ENCODE measurements at places on chromosomes 2 and 18.

DNA sequence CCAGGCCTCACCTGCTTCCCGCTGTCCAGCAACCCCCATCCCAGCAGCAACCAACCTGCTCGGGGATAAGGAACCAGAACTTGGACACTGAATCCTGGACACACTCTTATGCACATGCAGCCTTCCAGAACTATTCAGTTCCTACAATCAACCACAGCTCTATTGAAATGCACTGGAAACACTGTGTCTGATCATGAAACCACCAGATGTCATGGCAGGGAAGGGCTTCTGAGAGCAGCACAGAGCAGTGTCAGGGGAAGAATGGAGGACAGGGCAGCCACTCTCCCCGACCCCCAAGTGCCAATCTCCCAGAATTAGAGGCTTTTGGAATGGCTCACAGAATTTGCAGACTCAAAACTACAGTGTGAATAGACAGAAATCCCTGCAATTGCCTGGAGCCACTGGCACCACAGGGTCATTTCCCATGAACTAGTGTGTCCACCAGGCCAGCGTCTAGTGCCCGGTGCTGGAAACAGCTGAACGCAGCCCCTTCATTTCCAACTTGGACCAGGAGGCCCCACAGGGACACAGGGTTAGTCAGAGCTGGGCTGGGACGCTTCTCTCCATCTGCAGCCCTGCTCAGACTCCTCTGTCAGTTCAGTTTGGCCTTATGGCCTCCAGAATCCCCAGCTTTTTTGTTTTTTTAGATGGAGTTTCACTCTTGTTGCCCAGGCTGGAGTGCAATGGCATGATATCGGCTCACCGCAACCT is 25.5 kb downstream of the MRPL35 start:
- DNase-seq = no peak

GRCh38 chr18:33924576-33924975 is 300.1 kb downstream of the NOL4 start:
- DNase-seq = no peak

GRCh38 chr18:76824754-76825153 is 2.4 kb downstream of the ZNF236 start:
- DNase-seq = no peak

DNA sequence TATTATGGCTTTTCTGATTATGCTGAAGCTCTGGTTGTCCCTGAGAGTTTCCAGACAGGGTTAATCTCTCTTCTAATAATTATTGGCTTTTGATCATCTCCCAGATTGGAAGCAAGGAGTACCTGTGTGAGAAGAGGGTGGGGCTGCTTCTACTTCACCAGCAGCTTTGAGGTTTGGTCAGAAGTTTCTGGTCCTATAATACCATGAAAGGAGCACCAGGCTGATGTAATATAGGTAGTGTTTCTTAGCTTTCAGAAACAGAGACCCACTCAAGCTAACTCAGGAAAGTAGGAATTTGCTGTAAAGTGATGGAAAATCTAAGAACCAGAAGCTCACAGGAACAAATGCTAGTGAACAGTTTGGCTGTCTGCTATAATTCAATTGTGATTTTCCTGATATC is 57.6 kb downstream of the SGPP2 start:
- DNase-seq = no peak

GRCh38 chr2:237894986-237895543 is 35.6 kb downstream of the RAMP1 start:
- no peak for DNase-seq

- no peak for DNase-seq
These were observed 43.8 kb upstream of the CDH19 start for GRCh38 chr18:66647671-66648070.

DNA sequence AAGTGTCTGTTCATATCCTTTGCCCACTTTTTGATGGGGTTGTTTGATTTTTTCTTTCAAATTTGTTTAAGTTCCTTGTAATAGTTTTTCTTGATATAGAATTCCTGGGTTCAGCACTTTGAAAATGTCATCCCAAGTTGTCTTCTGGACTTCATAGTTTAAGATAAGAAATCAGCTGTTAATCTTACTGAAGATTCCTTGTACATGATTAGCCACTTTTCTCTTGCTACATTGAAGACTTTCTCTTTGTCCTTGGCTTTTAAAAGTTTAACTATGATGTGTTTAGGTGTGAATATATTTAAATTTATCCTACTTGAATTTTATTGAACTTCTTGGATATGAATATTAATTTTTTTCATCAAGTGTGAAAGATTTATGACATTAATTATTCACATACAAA is 387.2 kb upstream of the CWC22 start:
- no peak for DNase-seq

DNA sequence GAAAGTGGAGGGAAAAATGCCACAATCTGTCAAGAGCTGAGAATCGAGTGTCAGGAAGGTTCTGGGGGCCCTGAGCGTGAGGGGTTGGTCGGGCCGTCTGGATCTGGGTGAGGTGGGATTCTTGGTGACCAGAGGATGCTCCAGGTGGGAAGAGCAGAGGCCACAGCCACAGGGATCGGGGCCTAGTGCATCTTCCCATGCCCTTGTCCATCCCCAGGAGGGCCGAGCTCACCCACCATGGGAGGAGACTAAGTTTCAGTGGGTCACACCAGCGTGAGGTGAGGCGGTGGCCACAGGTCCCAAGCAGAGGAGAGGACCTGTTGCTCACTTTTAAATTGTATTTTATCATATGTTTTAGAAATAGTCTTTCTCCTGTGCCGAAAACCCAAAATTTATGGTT is 70.0 kb downstream of the TMEM18 start:
- DNase-seq = no peak

GRCh38 chr2:234643407-234643806 is 146.5 kb upstream of the ARL4C start:
- DNase-seq = no peak

DNA sequence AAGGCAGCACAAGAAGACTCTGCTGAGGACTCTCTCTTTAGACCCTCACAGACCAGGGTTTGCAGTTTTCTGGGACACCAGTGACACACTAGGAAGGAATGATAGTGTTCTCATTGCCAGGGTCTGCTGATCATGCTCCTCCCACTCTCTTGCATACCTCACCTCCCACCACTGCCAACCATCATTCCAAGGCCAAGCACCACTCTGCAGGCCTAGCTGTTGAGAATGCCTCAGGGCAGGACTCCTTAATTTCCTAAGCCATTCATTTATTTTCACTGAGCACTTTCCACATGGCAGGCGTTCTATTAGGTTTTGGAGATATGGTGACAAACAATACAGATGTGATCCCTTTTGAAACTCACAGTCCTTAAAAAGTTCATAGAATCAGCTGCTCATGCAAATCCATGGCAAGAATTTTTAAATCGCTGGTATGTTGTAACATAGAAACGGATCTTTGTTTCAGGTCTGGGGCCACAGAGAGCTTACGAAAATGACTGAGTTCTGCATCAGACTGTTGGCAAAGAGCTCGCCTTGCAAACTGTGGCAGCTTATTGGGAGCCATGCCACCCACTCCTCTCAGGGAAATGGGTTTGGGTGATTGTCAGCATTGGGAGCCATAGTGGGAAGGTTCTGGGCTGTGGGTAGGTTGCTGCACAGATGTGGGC is 78.5 kb downstream of the XDH start:
- DNase-seq = no peak

DNA sequence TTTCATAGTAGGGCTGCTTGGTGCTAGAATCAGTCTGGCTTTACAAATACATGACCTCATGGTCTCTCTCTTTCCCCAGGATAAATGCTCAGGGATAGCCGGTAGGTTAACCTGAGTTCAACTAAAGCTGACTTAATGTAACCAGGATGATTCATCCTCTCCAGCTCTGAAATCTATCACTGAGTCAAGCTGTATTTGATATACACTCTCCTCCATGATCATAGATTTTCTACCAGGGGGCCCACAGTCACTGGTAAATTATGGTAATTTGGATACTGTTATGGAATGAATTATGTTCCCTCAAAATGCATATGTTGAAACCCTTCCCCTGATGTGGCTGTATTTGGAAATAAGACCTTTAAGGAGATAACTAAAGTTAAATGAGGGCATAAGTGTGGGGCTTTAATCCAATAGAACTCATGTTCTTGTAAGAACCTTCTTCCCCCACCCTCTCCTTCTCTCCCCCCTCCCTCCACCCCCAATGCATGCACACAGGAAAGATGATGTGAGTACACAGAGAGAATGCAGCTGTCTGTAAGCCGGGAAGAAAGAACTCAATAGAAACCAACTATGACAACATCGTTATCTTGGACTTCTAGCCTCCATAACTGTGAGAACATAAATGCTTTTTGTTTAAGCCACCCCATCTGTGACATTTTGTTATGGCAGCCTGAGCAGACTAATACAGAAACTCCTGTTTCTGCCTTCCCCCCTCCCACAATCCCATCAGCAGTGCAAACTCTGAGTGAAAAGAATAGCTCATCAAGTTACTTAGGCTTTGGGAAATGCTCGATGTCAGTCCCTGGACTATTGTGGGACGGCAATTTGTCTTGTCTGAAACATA is 134.9 kb upstream of the KYNU start:
- DNase-seq = peak; percentile 47

GRCh38 chr2:179664972-179665812 is 196.2 kb downstream of the ZNF385B start:
- DNase-seq = no peak

DNA sequence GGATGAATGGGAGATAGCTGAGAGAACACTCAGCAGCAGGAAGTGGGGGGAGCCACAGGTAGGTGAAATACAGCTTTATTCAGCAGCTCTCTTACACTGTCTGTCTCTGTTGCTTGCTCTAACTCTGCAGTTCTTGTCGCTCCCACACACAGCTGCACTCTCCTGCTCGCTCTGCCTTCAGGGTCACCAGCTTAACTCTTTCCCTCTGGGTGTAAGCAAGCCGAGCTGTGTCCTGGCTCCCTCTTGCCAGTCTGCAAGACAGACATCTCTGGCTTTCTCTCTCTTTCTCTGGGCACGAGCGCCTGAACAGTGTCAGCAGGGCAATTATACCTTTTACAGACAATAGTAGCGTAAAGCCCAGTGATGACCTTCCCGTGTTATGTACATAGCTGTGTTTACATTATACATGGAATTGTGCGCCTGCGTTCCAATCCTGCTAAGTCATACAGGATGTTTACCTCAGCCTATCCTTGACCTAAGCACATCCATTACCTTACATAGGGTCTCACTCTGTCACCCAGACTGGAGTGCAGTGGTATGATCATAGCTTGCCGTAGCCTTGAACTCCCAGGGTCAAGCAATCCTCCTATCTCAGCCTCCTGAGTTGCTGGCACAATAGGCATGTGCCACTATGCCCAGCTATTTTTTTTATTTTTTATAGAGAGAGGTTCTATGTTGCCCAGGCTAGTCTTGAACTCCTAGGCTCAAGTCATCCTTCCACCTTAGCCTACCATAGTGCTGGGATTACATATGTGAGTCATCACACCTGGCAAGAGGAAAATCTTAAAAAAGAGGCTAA is 57.8 kb upstream of the CHN1 start:
- no peak for DNase-seq

DNA sequence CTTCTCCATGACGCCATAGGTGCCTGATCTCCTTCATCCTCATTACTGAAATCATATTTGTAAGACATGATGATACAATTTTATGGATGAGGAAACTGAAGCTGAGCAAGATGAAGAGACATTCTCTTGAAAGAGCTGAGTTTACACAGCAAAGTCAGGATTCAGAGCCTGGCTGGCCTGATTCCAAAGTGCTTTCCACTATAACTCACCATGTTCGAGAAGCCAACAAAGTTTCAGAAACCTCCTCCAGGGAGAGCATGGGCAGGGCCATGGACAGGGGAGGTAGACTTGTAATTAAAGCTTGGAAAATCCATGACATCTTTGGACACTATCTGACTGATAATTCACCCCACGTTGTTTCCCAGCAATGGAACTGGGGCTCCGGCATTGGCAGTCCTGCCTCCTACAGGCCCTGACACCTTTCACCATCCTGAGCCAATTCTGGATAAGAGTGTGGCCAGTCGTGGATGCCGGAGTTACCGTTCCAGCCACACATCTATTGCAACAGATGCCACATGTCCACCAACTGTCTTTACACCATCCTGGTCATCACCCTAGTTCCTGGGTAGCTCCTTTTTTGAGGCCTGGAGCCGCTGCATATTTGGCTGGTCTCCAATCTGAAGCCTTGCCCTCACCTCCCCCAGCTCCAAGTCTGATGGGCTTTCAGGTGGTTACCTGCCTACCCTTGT is 85.0 kb upstream of the PPP1CB start:
- no peak for DNase-seq

- no peak for DNase-seq
These were observed 102.9 kb upstream of the SCN1A start for GRCh38 chr2:166230724-166231070.

DNA sequence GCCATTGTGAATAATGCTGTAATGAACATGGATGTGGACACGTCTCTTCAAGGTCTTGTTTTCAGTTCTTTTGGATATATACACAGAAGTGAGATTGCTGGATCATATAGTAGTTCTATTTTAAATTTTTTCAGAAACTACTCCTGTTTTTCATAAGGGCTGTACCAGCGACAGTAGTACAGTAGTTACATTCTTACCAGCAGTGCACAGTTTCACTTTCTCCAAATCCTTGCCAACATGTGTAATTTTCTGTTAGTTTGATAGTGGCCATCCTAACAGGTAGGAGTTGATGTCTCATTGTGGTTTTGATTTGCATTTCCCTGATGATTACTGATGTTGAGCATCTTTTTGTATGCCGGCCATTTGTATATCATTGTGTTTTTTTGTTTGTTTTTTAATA is 81.7 kb downstream of the EPC2 start:
- DNase-seq = no peak

GRCh38 chr2:191202881-191203397 is 42.3 kb upstream of the MYO1B start:
- no peak for DNase-seq

- DNase-seq = no peak
These were observed 364.1 kb upstream of the HS6ST1 start for GRCh38 chr2:128682729-128683284.

DNA sequence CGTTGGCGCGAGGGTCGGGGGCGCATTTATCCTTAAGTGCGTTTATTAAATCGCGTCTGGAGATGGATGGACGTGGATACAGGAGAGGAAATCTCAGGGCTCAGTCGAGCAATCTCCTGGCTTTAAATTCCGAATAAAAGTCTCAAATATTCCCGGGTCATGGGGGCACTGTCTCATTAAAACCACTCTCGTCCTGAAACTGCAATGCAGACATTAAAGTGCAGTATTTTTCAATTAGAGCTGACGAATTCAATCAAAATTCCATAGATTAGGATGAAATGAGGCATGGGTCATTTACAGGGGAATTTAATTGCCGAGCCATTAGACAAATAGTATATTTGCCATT is 10.7 kb upstream of the GBX2 start:
- DNase-seq = no peak

- no peak for DNase-seq
These were observed 121.3 kb upstream of the HNMT start for GRCh38 chr2:137842952-137843351.

GRCh38 chr18:78517328-78517727 is 462.3 kb upstream of the SALL3 start:
- DNase-seq = no peak

DNA sequence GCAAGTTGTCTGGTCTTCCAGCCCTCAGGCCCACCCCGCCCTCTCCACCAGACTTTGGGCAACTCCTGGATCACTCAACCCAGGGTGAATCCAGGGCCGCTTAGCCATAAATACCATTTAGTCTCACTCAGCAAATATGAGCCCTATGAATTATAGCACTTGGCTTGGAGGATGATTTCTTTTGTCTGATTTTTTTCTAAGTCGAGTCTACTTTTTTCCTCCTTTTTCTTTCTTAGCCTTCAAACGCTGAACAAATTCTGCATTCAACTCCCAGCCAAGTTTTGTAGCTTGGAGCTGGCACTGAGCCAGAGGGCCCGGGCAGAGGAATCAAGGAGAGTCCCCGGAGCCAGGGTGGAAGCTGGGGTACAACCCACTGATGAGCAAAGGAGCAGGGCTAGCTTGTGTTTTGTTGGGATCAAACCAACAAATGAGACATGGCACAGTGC is 48.7 kb downstream of the SERTAD2 start:
- no peak for DNase-seq
